CD4-positive, alpha-beta T cell treated with Interleukin-17A for 1 hour (primary cell): ENCODE measurements at places on chromosomes 4 and X.

GRCh38 chr4:56123051-56123450, 174.3 kb downstream of the CEP135 start:
- DNase-seq = no peak

DNA sequence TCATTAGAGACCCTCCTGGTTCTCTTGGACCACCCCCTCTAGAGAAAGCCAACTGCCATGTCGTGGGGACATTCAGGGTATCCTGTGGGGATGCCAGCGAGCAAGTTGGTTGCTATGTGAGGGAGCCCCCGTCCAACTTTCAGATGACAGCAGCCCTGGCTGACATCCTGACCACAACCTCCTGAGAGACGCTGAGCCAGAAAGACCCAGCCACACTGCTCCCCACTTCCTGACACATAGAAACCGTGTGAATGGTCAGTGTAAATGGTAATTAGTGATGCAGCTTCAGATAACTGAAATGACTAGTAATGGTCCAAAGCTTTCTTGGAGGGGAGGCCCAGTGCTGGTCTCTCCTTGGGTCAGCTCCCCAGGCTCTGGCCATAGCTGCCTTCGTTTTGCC, 10.8 kb downstream of the CLCN4 start:
- no peak for DNase-seq

GRCh38 chr4:67712650-67713528, 11.9 kb upstream of the UBA6 start:
- DNase-seq = no peak

DNA sequence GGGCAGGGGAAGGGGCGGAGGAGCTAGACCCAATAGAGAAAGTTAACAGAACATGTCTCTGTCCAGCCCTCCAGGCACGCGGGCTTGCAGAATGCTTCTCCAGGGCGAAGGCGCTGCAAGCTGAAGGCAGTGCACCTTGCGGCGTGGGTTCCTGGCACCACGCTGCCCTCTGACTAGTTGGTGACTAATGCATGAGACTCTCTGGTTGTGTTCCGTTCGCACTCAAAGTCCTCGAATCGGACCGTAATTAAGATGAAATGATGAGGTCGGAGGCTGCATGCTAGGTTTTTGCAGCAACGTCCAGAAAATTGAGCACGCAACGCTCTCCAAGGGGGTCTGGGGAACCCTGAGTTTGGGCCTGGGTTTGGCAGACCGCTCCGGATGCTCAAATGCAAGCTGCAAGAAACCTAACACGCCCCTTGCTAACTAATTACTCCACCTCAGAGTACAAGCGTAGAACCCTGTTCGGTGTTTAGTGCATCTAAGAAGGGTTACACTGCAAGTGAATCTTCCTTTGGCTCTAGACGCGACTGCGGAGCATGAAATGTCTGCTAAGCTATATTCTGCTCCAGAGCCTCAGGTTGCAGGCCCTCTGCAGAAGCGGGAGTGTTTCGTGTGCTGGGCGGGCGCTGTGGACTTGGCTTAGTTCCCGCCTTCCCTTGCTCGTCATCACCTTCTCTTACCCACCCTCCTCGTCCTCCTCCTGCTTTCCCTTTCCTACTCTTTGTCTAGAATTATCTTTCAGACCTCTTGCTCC, 57.1 kb upstream of the NKAP start:
- no peak for DNase-seq

- no peak for DNase-seq
Observed at GRCh38 chr4:18869166-18869565, 847.6 kb upstream of the LCORL start.

DNA sequence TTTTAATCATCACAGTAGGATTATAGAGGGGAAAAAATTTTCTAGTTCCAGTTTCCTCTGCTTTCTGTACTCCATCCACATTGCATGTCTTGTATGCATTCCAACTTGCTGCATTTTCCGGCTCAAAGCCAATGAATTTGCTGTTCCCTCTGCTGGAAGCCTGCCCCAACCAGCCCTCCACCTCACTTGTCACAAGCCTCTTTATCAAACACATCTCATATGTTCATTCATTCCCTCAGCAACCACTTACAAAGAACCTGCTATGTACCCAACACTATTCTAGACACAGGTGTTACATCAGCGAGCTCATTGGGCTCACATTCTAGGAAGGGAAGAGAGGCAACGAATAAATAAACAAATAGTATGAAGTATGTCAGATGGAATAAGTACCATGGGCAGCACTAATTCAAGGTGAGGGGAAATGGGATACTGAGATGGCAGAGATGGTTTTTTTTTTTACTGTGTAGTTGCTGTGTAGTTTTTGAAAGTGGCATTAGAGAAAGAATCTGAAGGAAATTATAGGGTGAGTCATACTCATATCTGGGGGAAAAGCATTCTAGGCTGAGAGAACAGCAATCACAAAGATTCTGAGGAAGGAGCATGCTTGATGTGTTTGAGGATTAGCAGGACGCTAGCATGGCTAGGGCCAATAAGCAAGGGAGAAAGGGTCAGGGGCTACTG, 332.5 kb downstream of the PDGFC start:
- DNase-seq = no peak

GRCh38 chr4:24729119-24729730, 66.1 kb upstream of the SOD3 start:
- no peak for DNase-seq
